Brain microvascular endothelial cell (primary cell): ENCODE measurements at places on chromosomes 6 and 20.

- DNase-seq: no peak
Measured at GRCh38 chr6:33977606-33978411, 168.1 kb downstream of the GRM4 start.

DNA sequence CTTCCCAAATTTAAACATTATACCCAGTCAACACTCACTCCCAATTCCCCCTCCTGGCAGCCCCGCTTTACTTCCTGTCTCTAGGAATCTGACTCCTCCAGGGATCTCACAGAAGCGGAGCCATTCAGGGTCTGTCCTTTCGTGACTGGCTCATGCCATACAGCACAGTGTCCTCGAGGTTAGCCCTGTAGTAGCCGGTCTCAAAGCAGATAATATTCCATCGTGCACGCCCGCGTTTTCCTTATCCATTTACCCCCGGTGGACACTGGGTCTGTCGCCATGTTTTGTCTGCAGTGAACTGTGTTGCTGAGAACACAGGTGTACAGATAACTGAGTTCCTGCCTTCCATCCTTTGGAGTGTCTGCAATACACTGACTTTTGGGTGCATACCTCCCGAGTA lies 95.3 kb downstream of the TTLL2 start:
- no peak for DNase-seq

DNA sequence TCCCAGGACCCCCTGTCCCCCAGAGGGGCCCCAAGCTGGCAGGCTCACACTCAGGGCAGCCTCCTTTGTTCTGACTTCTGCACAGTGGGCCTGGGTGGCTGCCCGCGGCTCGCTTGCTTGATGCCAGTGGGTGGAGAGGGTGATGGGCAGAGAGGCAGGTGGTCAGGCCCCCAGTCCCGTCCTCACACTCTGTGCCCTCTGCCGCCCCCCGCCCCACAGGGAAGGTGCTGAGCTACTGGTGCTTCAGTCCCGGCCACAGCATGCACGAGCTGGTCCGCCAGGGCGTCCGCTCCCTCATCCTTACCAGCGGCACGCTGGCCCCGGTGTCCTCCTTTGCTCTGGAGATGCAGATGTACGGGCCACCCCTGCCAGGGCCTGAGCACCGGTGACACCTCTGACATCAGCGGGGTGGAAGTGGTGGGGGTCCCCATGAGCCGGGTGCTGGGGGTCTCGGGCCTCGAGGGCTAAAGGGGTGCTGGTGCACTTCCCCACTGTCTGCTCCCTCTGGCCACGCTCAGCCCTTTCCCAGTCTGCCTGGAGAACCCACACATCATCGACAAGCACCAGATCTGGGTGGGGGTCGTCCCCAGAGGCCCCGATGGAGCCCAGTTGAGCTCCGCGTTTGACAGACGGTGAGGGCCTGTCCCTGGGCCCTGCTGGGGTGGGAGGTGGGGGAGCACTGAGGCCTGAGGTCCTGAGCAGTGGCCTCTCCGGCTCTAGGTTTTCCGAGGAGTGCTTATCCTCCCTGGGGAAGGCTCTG lies 8.9 kb upstream of the TNFRSF6B start:
- no peak for DNase-seq

GRCh38 chr20:46809706-46810360 lies 84.8 kb upstream of the EYA2 start:
- DNase-seq: no peak

- DNase-seq: peak; percentile 83
Measured at GRCh38 chr6:5125152-5126006, 40.2 kb downstream of the PPP1R3G start.

GRCh38 chr20:3652221-3652620 lies 11.0 kb downstream of the GFRA4 start:
- no peak for DNase-seq

GRCh38 chr6:106886922-106887797 lies 87.4 kb downstream of the CD24 start:
- no peak for DNase-seq

DNA sequence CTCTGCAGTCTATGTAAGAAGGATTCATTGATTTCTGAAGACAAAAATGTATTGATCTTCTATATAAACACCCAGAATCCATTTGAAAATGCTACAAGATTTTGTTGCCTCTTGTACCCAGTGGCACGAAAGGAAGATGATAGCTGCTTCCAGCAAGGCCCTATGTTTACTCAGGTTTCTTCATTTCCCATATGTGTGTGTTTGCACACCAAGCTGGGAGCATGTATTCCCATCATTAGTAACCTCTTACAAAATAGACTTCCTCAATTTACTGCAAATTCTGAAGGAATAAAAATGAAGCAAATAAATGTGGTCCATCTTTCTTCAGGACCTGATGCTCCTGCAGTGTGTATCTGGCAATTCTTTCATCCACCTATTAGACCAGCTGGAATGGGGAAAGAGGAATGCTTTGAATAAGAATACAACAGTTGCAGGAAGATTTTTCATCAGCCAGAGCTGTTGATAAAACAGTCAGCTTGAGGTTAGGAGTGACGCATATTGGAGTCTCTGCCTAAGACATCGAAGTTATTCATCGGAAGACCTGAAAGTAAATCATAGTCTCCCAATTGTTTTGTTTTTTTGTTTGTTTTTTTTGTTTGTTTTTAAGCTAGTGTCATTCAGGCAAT lies 132.3 kb downstream of the PDE7B start:
- DNase-seq: no peak

DNA sequence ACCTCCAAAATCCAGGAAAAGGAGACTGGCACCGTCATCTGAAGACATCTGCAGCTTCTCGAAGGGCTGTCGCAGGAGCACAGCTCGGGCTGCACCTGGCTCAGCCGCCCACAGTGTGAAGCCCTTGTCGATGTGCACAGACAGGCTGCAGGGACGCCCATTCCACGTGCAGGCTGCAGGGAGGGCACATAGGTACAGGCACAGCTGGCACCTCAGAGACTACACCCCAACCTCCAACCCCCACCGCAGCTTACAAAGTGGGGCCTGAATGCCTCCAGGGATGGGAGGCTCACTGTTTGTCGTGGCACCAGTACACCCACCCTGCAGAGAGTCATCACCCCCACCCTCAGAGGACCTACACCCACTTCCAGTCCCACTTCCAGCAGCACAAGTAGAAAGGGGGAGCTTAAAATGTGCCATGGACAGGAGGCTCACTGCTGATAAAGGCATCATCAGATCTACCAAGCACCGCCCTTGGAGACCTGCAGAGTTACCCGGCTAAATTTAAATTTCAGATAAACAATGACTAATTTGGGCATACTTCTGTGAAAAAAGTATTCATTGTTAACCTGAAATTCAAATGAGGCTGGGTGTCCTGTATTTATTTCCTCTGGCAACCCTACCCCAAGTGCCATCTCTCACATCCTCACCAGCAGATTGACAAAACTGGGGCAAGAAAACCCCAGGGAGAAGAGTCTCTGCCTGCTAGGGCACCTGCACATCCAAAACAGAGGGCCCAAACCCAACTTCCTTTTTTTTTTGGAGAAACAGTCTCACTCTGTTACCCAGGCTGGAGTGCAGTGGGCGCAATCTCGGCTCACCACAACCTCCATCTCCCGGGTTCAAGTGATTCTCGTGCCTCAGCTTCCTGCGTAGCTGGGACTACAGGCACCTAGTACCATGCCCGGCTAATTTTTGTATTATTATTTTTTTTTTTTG lies 7.7 kb upstream of the CDK5RAP1 start:
- no peak for DNase-seq

DNA sequence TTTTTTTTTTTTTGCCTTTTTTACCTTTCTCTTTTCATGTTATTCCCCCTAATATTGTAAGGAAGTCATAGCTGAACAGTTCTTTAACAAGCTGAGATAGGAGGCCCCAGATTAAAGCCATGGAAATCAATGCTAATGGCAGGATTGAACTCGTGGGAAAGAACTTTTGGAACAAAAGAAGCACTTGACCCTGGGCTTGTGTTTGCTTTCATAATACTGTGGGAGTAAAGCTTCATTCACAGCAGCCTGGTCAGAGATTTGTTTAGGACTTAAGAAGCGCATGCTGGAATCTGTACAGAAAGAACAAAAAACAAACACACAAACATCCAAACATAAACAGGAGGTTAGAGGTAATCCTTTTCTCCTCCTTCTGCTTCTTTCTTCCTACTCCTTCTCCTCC lies 5.1 kb downstream of the HEY2 start:
- DNase-seq: no peak

- peak; percentile 29 for DNase-seq
Measured at GRCh38 chr6:44268095-44268628, 2.1 kb upstream of the TMEM151B start.

DNA sequence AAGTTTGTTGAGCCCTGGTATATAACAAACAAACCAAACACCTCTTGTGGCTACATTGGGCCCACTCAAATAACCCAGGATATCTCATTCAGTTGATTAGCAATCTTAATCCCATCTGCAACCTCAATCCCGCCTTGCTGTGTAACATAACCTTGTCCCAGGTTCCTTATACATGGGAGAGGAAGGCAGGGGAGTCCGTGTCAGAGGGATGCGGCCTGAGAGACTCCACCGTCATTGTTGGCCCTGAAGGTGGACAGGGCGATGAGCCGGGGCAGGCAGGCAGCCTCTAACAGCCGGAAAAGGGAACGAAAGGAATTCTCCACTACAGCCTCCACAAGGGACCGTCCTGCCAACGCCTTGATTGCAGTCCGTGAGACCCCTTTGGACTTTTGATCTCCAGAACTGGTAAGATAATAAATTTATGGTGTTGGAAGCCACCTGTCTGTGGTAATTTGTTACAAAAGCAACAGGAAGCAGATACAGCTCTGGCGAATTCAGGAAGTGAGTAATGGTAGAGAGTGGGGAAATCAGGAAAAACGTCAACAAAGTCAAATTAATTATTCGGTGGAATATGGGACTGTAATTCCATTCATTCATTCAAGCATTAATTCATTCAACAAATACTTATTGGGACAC lies 124.5 kb upstream of the SALL4 start:
- no peak for DNase-seq

DNA sequence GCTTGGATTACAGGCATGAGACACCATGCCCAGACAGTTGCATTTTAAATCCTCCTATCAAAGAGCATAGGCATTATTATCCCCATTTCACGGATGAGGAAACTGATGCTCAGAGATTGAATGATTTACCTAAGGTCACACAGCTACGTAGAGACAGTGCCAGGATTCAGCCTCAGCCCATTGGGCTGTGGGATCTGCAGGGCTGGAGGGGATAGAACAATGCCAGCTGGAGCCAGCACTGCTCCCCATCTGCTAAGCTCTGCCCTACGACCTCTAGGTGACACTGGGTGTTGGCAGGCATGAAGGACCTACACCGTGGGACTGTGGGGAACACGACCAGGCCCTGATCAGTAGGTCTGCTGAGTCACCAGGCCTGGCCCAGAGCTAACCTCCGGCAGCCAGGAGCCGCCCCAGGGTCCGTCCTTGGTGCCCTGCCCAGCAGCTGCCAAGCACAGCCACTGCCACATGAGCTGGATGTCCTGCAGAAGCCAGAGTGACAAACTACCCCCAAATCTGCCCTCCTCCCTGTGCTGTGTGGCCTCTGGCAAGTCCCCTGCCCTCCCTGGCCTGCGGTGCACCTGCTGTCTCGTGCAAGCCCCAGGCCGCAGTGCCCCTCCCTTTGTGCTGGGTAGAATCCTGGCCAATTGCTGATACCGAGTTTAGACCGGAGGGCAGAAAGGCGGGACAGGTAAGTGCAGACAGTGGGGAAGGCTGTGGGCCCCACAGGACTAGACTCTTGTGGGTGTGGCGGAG lies 47.6 kb upstream of the PTGIS start:
- DNase-seq: no peak

DNA sequence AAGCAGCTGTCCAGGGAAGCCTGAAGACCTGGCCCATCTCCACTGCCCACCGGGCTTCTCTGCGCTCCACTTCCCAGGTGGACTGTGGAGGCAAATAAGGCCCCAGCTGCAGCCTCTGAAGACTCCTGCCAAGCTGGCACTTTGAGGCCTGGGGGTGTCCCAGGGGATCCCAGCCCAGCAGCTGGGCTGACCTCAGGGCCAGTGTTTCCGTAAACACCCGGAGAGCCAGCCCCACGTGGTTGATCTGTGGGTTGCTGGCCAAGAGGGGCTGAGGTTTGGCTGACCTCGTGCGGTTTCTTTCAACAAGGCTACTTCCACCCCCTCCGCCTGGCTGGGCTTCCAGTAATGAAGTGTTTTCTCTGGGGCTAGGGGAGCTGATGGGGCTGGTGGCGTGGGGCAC lies 12.4 kb upstream of the CCN5 start:
- peak; percentile 83 for DNase-seq

DNA sequence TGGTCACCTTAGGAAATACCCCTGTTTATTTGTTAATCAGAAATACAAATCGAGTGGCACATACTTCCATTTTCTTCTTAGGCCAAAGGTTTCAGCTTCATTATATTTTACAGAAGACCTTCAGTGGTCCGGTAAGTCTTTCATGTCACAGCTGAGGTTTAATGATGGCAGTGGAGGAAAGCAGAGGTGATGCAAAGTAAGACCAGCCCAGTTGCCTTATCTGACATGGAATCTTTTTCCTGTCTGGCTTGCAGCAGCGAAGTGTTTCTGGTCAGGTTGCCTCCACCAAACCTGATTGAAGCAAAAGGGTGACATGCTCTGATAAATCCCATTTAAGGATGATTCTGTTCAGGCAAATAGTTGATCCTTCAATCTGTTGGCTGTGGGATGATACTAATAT lies 100.0 kb downstream of the PRDM1 start:
- DNase-seq: no peak

GRCh38 chr20:16918366-16918765 lies 170.2 kb downstream of the OTOR start:
- no peak for DNase-seq

- DNase-seq: no peak
Measured at GRCh38 chr6:20658053-20658452, 123.8 kb downstream of the CDKAL1 start.

- DNase-seq: no peak
Measured at GRCh38 chr6:83609248-83609647, 96.9 kb downstream of the PRSS35 start.

GRCh38 chr6:19002976-19003560 lies 615.9 kb downstream of the RNF144B start:
- no peak for DNase-seq

GRCh38 chr6:127554435-127555006 lies 22.5 kb upstream of the C6orf58 start:
- peak; percentile 42 for DNase-seq

DNA sequence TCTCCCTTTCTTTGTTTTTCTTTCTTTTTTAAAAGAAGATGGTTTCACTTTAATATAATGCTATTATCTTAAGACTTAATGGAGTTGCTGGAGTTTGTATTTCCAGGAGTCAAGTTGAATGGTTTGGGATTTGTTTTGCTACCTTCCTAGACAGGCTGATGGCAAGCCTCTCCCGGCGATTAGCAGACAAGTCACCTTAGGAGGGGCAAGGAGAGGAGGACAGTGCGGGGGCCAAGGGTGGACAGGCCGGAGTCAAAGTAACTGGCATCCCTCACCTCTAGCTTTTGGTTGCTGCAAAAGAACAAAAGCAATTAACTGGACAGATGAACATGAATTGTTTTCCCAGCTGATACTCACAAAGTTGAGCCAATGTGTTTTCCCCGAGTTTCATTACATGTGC lies 57.1 kb downstream of the GMPR start:
- DNase-seq: no peak

DNA sequence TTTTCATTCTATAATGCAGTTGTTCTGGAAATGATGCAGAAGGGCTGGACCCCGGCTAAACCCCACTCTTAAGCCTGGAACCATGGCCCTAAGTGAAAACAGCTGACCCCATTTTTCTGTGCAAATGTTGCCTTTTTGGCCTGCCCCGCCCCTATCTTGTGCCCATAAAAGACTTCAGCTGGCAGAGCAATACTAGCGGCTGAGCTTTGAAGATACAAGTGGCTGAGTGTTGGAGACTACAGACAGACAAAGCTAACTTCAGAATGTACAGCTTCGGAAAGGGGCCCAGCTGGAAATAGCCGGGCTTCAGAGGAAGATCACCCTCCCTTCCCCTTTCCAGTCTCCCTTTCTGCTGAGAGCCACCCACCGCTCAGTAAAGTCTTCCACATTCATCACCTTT lies 258.6 kb upstream of the SPTLC3 start:
- DNase-seq: no peak
